Neural crest cell (in vitro differentiated cells): ENCODE measurements at places on chromosomes 7 and 10. TPM values are rescaled to one million over a fixed set of nuclear protein-coding genes. Genes with fewer than 3 reads are reported as not detected.
A peak's percentile ranks its signal among the peaks of the same experiment; 100 is the strongest.

DNA sequence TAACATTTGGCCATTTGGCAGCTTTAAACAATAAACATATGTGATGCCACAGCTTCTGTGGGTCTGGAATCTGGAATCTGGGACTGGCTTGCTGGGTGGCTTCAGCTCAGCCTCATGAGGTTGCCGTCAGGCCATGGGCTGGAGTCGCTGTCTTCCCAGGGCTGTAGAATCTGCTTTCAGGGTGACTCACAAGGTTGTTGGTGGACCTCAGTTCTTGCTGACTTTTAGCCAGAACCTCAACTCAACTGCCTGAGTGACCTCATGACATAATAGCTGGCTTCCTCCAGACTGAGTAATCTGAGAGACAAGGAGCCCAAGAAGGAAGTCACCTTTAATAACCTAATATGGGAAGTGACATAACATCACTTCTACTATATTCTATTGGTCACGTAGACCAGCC is 44.6 kb upstream of the TSPAN13 start:
- H3K4me1 ChIP-seq: no peaks in the 10 kb centered on the region
- H3K36me3 ChIP-seq: peaks cover 28% of the 10 kb centered on the region
- H3K27ac ChIP-seq: peak overlapping the region; percentile 9
- H3K27me3 ChIP-seq: no peaks in the 10 kb centered on the region
- no peak for DNase-seq

- peaks cover 4% of the 10 kb centered on the region for H3K4me1 ChIP-seq
- H3K4me3 ChIP-seq: no peak overlapping the region
- no peaks in the 10 kb centered on the region for H3K36me3 ChIP-seq
- no peak overlapping the region for H3K27ac ChIP-seq
- no peak for DNase-seq
- no peaks in the 10 kb centered on the region for H3K27me3 ChIP-seq
Measured at GRCh38 chr7:125184801-125185200, 255.2 kb upstream of the POT1 start.

GRCh38 chr7:44305564-44306507 is 19.6 kb downstream of the CAMK2B start:
- H3K27me3 ChIP-seq: peaks cover 4% of the 10 kb centered on the region
- peak; percentile 0 for DNase-seq
- H3K4me3 ChIP-seq: no peak overlapping the region
- H3K27ac ChIP-seq: no peak overlapping the region
- H3K36me3 ChIP-seq: no peaks in the 10 kb centered on the region

The PDE6C gene
- not detected in 2 replicates for total RNA-seq

- DNase-seq: no peak
- H3K27ac ChIP-seq: peak overlapping the region; percentile 87
- no peaks in the 10 kb centered on the region for H3K27me3 ChIP-seq
- H3K36me3 ChIP-seq: no peaks in the 10 kb centered on the region
Measured at GRCh38 chr7:105678811-105679495, 97.7 kb upstream of the EFCAB10 start.

The PYROXD2 gene
- 5.0 and 5.7 TPM in 2 replicates for total RNA-seq

GRCh38 chr7:64686493-64687184 is 20.7 kb downstream of the ZNF107 start:
- H3K36me3 ChIP-seq: peaks cover 10% of the 10 kb centered on the region
- no peaks in the 10 kb centered on the region for H3K4me1 ChIP-seq
- H3K27ac ChIP-seq: no peak overlapping the region
- no peak for DNase-seq

The COL1A2 gene
- 98.8 and 110 TPM in 2 replicates for total RNA-seq

- H3K4me1 ChIP-seq: no peaks in the 10 kb centered on the region
- no peaks in the 10 kb centered on the region for H3K27me3 ChIP-seq
- no peak for DNase-seq
Measured at GRCh38 chr7:31419505-31420055, 79.1 kb upstream of the NEUROD6 start.

GRCh38 chr10:53534428-53534827 is 761.8 kb upstream of the MBL2 start:
- DNase-seq: no peak
- no peaks in the 10 kb centered on the region for H3K27me3 ChIP-seq
- H3K4me3 ChIP-seq: no peak overlapping the region
- no peak overlapping the region for H3K27ac ChIP-seq

GRCh38 chr7:3338161-3338560 is 37.1 kb downstream of the SDK1 start:
- no peak for DNase-seq
- no peaks in the 10 kb centered on the region for H3K27me3 ChIP-seq
- no peak overlapping the region for H3K4me3 ChIP-seq
- peaks cover 3% of the 10 kb centered on the region for H3K36me3 ChIP-seq
- H3K4me1 ChIP-seq: no peaks in the 10 kb centered on the region

DNA sequence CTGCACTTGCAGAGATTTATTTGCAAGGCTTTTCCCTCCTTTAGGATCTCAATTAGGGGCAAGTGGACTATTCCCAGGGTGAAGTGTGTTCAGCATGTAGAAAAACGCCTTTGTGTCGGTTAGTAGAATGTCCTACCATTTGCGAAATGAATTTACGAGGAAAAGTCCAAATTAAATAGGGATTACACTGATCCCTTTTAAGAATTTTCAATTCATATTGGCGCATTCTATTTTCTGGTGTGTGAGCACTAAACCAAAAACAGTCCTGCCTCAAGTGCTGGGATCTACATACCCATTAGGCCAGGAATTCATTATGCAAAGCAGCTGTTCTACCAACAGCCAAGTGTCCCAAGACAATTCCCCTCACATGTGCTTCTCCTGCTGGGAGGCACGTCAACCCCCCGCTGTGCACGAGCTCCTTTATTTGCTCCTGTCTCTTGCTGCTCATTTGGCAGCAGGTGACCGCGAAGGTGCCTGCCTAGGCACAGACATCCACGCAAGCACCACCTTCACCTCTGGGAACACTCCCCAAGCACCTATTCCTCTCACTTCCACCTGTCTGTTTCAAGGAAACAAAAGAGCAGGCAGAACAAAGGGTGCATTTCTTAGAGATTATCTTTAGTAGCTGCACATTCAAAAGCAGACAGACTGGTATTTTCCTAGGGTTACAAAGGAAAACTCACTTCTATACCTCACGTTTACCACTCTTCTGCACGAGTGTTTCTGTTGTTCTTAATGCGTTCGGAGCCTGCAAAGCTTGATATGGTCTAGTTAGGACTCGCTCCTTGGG is 134.6 kb upstream of the FGFR2 start:
- H3K27ac ChIP-seq: peak overlapping the region; percentile 88
- no peak for DNase-seq
- H3K27me3 ChIP-seq: no peaks in the 10 kb centered on the region
- peaks cover 39% of the 10 kb centered on the region for H3K4me1 ChIP-seq
- no peak overlapping the region for H3K4me3 ChIP-seq
- H3K36me3 ChIP-seq: no peaks in the 10 kb centered on the region

DNA sequence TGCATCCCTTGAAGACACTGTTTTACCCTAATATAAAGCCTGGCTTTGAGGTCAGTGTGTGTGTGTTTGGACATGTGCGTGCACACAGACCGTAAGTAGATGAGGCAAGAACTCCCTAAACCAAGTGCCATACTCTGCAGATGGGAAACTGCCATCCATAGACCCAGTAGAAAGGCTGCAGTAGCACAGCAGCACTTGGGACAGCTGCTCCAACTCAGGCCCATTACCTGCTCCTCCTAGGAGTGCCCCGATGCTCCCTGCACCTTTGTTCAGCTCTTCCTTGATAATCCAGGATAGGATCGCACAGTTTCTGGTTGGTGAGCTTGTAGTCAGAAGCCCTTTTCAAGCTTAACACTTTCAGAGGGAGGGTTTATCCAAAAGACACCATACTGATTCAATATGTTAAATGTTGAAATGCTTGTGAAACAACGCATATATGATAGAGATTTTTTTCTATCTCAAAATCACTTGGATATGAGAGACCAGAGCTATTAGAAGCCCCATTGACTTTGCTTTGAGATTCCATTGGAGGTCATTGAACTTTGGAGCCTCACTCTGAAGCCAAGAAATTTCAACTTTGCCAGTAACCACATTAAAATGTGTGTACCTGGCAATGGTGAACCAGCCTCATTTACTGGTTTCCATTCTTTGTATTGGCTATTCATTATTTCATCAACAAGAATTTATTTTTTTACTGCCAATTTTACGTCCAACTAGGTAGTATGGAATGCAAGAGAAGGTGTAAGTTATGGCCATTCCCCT is 757.0 kb upstream of the GALNT17 start:
- peaks cover 12% of the 10 kb centered on the region for H3K4me1 ChIP-seq
- H3K27ac ChIP-seq: no peak overlapping the region
- no peak overlapping the region for H3K4me3 ChIP-seq

GRCh38 chr10:121351540-121351939 is 246.7 kb downstream of the FGFR2 start:
- no peak overlapping the region for H3K4me3 ChIP-seq
- H3K36me3 ChIP-seq: no peaks in the 10 kb centered on the region

GRCh38 chr10:21363731-21364104 is 161.8 kb downstream of the SKIDA1 start:
- no peaks in the 10 kb centered on the region for H3K36me3 ChIP-seq
- peak overlapping the region; percentile 76 for H3K27ac ChIP-seq
- peak overlapping the region; percentile 71 for H3K4me3 ChIP-seq
- peaks cover 38% of the 10 kb centered on the region for H3K4me1 ChIP-seq

The ODAD2 gene
- 4.1 and 6.6 TPM in 2 replicates for total RNA-seq

The PRPS1L1 gene
- not detected in 2 replicates for total RNA-seq

DNA sequence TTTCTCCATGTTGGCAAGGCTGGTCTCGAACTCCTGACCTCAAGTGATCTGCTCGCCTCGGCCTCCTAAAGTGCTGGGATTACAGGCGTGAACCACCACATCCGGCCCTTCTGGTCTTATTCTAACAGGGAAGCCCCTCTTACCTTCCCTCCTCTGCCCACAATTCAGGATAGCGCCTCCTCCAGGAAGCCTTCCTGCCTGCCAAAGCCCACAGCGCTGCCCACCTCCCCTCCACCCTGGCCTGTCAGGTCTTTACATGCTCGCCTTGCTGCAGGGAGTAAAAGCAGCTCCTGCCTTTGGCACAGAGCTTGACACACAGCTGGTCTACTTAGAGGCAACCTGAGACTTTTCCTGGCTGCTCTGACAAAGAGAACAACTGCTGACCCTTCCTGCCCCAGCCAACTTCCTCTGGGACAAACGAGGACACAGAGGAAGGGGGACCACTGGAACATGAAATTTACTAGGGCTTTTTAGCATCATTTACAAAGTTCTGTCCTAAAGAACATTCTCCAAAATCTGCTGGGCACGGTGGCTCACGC is 13.2 kb downstream of the MLXIPL start:
- no peaks in the 10 kb centered on the region for H3K4me1 ChIP-seq
- no peak overlapping the region for H3K27ac ChIP-seq
- H3K27me3 ChIP-seq: peaks cover 17% of the 10 kb centered on the region
- DNase-seq: no peak

DNA sequence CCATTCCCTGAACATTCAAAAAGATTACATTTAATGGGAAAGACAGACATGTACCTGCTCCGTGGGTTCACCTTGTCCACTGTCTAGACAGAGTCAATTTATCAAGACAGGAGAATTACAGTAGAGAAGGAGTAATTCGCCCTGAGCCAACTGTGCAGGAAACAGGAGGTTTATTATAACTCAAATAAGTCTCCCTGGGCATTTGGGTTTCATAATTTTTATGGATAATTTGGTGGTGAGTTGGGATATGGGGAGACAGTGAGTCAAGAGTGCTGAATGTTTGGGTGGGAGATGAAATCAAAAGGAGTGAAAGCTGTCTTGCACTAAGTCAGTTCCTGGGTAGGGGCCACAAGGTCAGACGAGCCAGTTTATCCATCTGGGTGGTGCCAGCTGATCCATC is 165.9 kb upstream of the NAMPT start:
- H3K4me1 ChIP-seq: no peaks in the 10 kb centered on the region
- DNase-seq: no peak
- peaks cover 10% of the 10 kb centered on the region for H3K36me3 ChIP-seq
- H3K4me3 ChIP-seq: no peak overlapping the region
- no peak overlapping the region for H3K27ac ChIP-seq

- no peak overlapping the region for H3K4me3 ChIP-seq
- no peak for DNase-seq
- H3K27me3 ChIP-seq: no peaks in the 10 kb centered on the region
- H3K36me3 ChIP-seq: no peaks in the 10 kb centered on the region
- H3K4me1 ChIP-seq: no peaks in the 10 kb centered on the region
Measured at GRCh38 chr7:38311329-38311937, 38.0 kb upstream of the TARP start.

The ADRB1 gene
- total RNA-seq: 0.07 and 0.14 TPM in 2 replicates

DNA sequence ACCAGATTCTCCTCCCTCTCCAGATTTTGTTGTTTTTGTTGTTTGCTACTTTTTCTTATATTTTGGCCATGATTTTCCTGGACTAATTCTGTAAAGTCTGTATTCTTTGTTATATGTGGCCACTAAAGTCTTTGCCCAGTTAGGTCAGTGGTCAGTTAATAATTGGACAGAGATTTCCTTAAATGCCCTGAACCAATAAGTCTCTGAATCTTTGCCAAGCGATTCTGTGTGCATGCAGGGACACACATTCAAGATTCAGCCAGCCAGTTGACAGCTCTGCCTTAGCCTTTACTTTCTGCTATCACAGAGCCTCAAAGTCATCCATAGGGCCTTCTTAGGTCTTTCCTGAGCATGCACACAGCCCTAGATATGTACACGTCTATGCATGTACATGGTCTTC is 11.0 kb upstream of the COL17A1 start:
- H3K4me3 ChIP-seq: no peak overlapping the region
- H3K27ac ChIP-seq: no peak overlapping the region
- peaks cover 4% of the 10 kb centered on the region for H3K36me3 ChIP-seq
- H3K27me3 ChIP-seq: no peaks in the 10 kb centered on the region

- H3K27ac ChIP-seq: no peak overlapping the region
- DNase-seq: no peak
- no peaks in the 10 kb centered on the region for H3K27me3 ChIP-seq
- peaks cover 14% of the 10 kb centered on the region for H3K36me3 ChIP-seq
- no peaks in the 10 kb centered on the region for H3K4me1 ChIP-seq
- H3K4me3 ChIP-seq: no peak overlapping the region
Measured at GRCh38 chr7:107186240-107186639, 17.4 kb downstream of the HBP1 start.

- peaks cover 4% of the 10 kb centered on the region for H3K36me3 ChIP-seq
- DNase-seq: no peak
- no peaks in the 10 kb centered on the region for H3K4me1 ChIP-seq
- no peak overlapping the region for H3K27ac ChIP-seq
- peak overlapping the region; percentile 77 for H3K4me3 ChIP-seq
Measured at GRCh38 chr10:133356549-133357284, 1.1 kb downstream of the FUOM start.

- no peak for DNase-seq
- peaks cover 5% of the 10 kb centered on the region for H3K4me1 ChIP-seq
- H3K36me3 ChIP-seq: peaks cover 2% of the 10 kb centered on the region
Measured at GRCh38 chr7:66859794-66860645, 61.0 kb upstream of the TMEM248 start.
